NCI-H146 (cell line): ENCODE measurements at places on chromosomes 4 and X.

DNA sequence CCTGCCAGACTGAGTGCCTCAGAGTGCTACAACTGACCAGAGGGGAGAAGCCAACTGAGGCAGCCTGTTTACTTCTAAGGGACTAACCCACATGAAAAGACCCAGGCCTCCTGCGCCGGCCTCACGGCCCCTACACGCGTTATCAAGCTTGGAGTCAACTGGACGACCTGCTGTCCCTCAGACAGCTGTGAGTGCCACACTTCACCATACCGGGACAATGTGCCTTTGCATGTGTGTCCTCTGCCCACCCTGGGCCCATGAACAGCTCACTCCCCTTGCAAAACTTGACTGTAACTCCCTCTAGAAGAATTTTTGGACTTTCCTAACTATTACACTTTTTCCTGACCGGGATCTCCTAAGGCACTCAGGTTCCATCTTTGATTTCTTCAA is 1.8 kb downstream of the NOP14 start:
- no peak for DNase-seq

GRCh38 chr4:102606846-102607450 is 105.8 kb downstream of the NFKB1 start:
- no peak for DNase-seq

DNA sequence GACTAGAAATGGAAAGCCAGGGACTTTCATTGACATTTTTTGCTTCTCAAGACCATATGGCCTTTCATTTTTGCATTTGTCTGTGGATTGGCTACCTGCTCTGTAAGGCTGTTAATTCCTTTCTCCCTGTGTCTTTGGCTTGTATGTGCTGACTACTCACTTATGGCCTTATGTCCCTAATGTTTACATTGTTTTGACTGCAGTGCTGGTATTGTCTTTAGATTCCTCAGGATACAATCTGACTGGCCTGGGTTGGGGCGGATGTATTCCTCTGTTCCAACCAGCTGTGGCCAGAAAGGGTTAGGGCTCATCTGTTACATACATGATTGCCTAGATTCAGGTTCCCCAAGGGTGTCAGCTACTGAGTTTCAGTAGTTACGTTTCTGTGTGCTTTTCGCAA is 108.1 kb downstream of the RAPGEF2 start:
- DNase-seq = no peak

- peak; percentile 37 for DNase-seq
These were observed 26.9 kb downstream of the ARSJ start for GRCh38 chr4:113952452-113953029.

GRCh38 chrX:17164941-17165340 is 210.1 kb upstream of the NHS start:
- no peak for DNase-seq

GRCh38 chr4:16110661-16111290 is 27.0 kb upstream of the PROM1 start:
- DNase-seq = no peak

GRCh38 chrX:130395341-130395740 is 6.4 kb upstream of the RBMX2 start:
- DNase-seq = no peak

- peak; percentile 46 for DNase-seq
These were observed 175.8 kb upstream of the TECRL start for GRCh38 chr4:64584981-64585557.

- no peak for DNase-seq
These were observed 15.1 kb downstream of the REELD1 start for GRCh38 chr4:146229406-146229805.

- DNase-seq = peak; percentile 5
These were observed 36.0 kb upstream of the GABRA2 start for GRCh38 chr4:46425775-46426400.

GRCh38 chr4:52551487-52551886 is 107.6 kb downstream of the USP46 start:
- no peak for DNase-seq

- DNase-seq = peak; percentile 94
These were observed 105.2 kb upstream of the NOCT start for GRCh38 chr4:138910195-138910913.

DNA sequence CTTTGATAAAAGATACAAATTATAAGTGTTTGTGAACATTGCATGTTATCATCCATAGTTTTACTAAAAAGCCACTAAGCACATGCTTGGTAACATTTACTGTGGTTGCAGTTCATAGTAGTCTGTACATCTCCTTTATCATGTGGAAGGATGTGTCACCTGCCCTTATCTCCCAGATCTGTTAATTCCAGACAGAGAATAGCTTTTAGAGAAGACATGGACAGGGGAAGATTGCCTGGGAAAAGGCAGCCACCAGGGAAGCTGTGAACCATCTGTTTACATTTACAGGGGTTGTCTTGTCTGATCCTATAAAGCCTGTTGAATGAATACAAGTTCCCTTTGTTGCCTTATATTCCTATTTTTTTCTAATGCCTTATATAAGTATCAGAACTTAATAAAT is 396.0 kb downstream of the FAT4 start:
- no peak for DNase-seq

DNA sequence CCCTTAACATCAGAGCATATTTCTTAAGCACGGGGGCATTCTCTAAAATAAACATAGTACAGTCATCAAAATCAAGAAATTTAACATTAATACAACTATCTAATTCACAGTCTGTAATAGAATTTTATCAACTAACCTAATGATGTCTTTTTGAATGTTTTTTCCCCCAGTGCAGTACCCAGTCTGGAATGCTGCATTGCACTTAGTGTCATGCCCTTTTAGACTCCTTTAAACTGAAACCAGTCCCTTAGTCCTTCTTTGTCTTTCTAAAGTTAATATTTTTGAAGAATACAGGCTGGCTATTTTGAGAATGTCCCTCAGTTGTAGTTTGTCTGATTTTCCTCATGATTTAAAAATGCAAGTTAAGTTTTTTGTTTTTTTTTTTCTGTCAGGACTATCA is 9.5 kb downstream of the ENPEP start:
- no peak for DNase-seq

DNA sequence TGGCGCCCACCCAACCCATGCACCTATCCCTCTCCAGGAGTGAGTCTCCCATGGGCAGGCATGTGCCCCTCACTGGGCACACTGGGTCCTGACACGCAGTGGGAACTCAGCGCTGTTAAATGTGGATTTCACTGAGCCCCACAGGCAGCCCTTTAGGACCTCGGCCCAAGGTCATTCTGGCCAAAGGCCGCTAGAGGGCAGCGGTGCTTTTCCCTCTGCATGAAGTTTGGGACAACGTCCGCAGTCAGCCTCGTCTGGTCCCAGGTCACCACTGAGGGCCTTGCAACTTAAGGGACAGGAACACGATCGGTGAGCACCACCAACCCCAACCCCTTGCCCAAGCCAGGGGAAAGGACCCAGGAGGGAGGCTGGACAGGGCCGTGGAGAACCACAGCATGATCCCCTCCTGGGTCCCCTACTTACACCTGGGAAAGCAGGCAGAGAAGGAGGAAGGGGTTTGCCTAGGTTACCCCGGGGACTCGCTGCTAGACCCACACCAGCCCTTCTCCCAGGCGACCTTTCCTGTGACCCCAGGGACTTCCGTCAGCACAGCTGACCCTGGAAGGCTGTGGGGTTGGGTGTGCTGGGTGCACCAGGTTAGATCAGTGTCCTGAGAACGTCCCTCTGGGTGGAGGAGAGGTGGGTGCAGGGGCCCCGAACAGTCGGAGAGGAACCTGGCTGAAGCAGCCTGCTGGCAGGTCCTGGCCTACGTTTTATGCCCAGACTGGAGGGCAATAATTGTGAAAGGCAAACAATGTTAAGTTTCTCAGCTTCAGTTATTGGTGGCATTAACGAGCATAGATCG is 24.0 kb downstream of the CYTL1 start:
- DNase-seq = peak; percentile 22
